Fibroblast of skin of scalp (primary cell): ENCODE measurements at places on chromosomes 5 and 9.

GRCh38 chr9:89465001-89465451, 32.9 kb downstream of the SEMA4D start:
- DNase-seq: no peak

- peak; percentile 63 for DNase-seq
These were observed 2.4 kb upstream of the PHYKPL start for GRCh38 chr5:178234750-178235587.

DNA sequence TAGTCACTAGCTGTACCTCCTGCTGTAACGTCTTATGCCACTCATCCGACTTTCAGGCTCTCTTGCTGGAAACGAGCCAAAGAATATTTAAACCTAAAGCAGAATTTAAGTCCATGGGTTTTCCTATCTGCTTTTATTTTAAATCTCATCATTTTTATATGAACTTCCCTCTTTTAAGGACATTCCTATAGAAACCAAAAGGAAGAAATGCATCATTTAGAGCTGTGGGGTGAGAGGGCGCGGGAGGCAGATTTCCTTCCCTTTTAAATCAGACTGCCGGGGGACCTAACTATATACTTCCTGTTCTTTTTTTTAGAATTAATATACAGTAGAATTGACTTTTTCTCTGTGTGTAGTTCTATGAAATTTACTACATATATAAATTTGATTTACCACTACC, 468.8 kb downstream of the BNC2 start:
- no peak for DNase-seq

DNA sequence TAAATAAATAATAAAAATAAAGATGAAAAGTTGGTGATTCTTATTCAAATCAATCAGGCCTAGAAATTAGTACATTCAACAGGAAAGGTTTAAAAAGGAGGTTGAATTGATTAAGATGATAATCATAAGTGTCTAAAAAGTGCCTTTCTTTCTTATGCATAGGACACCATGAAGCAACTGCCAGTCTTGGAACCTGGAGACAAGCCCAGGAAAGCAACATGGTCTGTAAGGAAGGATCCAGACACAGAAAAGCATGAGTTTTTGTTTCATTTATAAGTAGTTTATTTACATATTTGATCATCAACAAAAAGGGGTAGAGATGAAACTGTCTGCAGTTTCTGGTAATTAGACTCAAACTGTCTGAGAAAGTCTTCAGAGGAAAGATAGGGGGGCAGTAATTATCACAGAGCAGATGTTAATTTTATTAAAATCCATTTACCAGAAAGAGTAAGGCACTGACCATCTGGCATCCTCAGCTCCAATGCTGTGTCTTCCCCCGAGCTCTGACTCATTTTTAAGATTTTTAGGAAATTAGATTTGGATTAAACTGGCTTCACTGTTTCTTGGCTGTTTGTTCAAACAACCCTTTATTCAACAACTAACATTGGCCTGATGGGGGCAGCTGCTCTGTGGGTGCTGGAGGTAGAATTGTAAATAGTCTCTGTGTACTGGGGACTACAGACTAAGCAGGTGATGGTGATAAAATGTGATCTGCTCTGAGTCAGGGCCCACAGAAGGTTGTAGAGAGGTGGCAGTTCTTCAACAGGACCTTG, 2.7 kb downstream of the RABEPK start:
- no peak for DNase-seq

GRCh38 chr9:70902171-70902570, 219.2 kb downstream of the TRPM3 start:
- no peak for DNase-seq

DNA sequence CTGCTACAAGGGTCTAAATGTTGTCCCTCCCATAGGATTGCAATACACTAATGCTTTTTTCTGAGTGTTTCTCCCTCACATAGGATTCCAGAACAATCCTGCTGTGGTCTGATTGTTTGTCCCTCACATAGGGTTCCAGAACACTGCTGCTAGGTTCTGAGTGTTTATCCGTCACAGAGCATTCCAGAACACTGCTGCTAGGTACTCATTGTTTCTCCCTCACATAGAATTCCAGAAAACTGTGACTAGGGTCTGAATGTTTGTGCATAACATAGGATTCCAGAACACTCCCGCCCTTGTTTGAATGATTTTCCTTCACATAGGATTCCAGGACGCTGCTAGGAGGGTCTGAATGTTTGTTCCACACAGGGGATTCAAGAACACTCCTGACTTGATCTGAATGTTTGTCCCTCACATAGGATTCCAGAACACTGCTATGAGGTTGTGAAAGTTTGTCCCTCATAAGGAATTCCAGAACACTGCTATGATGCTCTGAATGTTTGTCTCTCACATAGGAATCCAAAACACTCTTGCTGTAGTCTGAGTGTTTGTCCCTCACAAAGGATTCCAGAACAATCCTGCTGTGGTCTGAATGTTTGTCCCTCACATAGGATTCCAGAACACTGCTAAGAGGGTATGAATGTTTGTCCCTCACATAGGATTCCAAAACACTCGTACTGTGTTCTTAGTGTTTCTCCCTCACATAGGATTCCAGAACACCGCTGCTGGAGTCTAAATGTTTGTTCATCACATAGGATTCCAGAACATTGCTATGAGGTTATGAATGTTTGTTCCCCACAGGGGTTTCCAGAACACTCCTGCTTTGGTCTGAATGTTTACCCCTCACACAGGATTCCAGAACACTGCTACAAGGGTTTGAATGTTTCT, 213.5 kb downstream of the FOXD4L6 start:
- no peak for DNase-seq

DNA sequence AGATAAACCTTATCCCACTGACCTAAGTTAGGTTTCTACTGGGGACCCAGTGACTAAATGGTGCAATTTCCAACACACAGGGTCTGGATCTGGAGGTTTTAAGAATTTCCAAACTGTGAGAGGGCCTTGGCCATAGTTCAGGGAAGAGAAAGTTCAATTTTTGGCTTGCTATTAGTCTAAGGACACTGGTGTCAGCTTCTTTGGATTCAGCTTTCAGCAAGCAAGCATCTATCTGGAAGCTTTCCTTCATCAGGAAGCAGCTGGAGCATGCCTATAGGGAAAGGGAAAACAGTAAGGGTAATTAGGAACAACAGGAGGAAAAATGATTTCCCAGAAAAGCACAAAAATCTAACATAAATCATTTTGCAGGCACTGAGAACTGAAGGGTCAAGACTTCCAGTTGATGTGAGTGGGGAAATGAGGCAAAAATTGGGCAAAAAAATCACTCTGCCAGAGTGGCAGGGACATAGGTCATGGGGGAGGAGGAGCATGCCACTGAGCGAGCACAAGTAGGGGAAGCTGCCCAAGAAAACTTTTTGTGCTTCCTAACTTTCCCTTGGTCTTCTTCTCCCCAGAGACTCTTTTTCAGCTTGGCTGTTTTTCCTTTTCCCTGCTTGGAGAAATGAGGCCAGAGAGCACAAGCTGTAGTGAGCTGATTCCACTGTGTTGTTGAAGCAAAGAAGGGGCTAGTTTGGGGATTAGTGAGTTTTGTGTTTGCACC, 299.6 kb downstream of the FGF10 start:
- DNase-seq: no peak

DNA sequence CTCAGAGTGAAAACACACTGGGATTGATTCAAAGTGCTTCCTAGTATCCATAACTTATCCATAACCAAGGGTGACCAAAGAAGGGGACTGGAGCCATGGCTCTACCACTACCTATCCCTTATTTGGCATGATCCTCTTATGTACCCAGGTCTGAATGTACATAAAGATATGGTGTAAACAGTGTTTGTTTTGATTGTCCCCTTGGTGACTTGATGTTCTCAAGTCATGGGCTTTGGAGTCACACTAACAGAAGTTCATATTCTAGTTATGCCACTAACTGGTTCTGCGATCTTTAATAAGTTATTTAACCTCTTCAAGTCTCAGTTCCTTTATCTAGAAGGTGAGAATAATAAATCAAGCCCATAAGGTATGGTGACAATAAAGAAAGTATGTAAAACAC, 283.4 kb upstream of the PTGER4 start:
- no peak for DNase-seq
